Kidney capillary endothelial cell (primary cell): ENCODE measurements at places on chromosomes 4 and X.
A peak's percentile ranks its signal among the peaks of the same experiment; 100 is the strongest.

DNA sequence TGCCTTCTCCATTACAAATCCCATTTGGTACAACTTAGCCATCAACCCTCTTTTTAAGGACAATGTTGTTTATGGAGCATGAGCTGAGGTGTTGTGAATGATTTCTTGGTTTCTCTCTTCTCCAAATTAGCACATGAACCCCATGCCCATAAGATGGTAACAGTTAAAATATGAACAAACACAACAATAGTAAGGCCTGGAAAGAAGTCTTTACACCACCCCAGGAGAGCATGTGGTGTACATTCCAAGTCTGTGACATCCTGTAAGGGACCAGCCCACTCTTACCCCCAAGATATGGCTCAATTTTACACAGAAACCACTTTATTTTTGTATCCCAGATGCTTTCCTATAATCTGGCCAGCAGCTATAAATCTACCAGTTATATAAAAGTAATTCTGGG is 226.1 kb downstream of the COX18 start:
- DNase-seq = no peak

GRCh38 chr4:150072471-150072870 is 5.8 kb upstream of the DCLK2 start:
- DNase-seq = no peak

- DNase-seq = no peak
These were observed 92.3 kb downstream of the DIAPH2 start for GRCh38 chrX:96776966-96777365.

DNA sequence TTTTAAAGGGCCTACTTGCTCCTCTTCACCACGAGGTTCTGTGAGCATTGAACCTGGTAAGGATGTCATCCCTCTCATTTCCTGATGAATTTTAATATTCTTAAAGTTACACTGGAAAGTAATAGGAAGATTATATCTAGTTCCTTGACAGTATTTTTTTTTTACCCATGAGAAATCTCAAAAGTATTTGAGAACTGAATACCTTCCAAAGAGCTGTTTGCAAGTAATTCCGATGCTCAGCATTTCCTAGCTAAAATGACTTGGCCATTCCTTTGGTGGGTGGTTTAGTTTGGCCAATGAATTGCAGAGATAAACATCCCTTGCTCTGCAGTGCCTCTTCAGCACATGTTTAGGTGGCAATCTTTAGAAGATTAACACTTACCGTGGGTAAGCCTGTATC is 110.2 kb upstream of the WDR1 start:
- DNase-seq = no peak

DNA sequence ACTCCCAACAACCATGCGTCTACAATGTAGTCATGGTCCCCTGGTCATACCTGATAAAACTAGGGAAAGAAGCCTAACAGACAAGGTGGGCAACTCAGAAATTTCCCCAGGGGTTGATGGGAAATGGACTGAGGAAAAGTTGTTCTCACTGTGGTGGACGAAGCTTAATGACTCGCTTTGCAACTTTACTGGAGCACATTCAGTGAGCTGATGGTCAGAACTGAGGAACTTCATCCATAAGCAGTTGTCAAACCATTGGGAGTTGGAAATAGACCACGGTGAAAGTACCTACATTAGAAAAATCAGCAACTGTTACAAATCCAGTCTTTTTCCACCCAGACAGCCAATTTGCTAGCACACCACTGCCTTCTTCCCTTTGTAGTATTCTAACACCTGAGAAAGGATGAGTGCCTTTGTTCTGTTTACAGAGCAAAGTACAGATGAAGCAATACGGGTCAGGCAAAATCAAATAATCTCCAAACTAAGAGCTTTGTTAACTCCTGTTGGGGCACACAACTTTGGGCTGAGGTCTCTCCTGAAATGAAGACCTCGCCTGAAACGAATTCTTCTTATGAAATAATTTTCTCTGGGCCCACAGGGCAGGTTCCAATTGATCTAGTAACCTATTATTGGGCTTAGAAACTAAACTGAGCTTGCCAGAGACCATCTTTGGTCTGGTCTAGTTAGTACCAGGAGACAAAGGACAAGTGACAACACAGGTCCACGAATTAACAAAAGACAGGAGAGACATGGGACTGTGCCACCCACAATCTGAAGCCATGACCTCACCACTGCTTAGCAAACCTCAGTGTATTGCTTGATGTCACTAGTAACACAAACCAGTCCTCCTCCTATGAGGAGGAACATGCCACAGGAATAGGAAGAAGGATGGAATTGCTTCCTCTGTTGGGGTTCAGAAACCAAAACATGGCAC is 58.9 kb upstream of the NFKB1 start:
- DNase-seq = no peak

GRCh38 chr4:126890994-126891393 is 741.8 kb upstream of the INTU start:
- no peak for DNase-seq

GRCh38 chr4:184575306-184575705 is 73.9 kb downstream of the CASP3 start:
- DNase-seq = peak; percentile 26

DNA sequence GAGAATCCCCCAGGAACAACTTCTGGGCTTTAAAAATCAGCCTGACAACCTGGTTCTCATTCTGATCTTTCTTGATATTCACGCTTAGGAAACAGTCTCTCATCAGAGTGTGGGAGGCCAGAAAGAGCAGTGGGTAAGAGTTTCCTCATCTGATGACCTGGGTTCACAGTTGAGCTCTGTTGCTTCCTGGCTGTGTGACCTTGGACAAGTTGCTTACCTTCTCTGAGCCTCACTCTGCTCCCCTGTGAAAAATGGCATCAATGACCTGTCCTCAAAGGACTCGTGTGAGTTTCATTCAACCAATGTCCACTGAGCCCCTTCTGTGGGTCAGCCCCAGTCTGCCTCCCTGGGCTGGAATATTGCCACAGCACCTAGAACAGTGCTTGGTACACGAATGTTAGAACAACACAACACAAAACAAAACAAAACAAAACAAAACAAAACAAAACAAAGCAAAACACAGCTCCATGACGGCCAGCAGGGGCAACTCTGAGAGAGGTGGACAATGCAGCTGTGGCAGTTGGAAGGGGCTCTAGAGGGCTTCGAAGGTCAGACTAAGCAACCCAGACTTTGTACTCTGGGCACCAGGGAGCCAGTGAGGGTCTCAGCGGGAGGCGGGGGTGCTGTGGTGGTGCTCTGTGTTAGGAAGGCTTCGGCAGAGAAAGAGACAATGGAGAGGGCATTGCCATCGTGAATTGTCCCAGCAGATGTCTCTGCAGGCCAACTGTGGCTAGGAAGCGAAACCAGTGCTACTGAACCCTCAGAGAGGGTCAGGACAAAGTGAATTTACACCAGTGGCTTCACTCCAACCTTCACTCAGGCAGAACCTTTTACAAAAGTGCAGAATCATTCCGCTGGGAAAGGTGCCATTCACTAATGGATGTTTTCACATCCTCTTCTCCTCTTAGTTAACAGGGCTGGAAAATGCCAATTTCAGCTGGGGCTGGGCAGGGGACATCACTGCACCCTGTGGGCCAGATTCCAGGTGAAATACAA is 14.3 kb upstream of the C4orf50 start:
- DNase-seq = no peak

DNA sequence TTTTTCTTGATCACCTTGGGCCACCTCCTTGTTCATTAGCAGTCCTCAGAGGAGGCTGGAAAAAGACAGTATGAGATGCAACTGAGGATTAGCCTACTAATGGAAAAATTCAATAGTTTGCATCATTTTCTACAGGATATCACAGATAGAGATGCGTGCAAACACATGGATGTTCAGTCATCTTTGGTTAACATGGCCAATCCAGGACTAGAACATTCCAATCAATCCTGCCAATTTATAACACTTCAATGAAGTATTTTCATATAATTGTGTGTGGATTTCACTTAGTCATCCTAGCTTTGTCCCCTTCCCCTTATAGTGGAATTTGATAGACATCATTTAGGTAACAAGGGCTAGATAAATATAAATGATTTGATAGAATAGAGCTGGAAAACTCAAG is 42.7 kb downstream of the MAML3 start:
- no peak for DNase-seq

- no peak for DNase-seq
These were observed 105.2 kb upstream of the FRG1 start for GRCh38 chr4:189835505-189835904.

- no peak for DNase-seq
These were observed 167.8 kb downstream of the ZNF330 start for GRCh38 chr4:141388481-141388880.

- no peak for DNase-seq
These were observed 99.7 kb downstream of the AFF1 start for GRCh38 chr4:87034527-87034926.

DNA sequence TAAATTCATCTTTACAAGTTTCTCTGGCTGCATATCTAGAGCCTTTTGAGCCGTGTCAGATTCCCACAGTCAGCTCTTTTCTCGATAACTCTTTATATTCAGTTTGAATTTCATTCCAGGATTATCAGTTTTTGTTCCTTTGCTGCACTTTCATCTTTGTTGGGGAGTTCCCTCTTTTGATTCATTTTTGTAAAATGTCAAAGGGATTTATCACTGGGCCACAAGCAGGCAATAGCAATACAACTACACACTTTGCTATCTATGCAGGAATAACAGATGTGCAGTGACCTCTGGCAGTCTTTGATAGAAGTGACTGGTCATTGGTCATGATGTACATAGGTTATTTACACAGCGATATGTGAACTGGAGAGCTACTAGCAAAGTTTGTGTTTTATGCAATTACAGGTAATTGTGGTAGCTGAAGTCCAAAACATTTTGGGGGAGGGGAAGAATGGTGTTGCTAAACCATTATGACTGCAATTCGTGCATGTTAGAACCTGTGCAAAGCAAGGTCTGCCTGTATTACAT is 43.8 kb downstream of the HPGDS start:
- no peak for DNase-seq

DNA sequence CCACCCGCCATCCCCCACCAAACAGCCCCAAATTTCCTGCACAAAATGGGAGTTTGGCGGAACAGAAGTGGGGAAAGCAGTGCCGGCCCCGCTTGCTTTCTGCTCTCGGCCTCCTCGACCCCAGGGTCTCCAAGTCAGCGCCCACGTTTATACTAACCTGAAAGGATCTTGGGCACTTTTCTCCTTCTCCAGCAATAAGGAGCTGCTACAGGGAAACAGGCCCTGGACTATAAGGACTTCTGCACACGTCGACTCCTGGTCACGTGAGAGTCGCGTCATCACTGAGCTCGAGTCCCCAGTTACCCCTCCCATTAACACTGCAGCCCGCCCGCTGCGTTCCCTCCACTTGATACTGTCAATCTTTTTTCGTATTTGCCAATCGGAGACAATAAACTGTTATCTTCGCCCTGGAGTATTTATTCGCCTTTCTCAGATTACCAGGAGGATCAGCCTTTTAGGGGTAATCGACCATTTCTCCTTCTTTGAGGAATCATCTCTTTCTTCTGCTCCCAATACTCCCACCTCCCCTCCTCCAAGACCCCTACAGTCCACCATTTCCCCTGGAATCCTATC is at the start of gene TCEAL8:
Gene TCEAL8, minus strand, starts transcription at position 235 of the 573 bp plus-strand sequence. CDS start 1,176 bp downstream, outside the sequence.
- DNase-seq = peak; percentile 51

- DNase-seq = peak; percentile 2
These were observed 32.4 kb downstream of the PPARGC1A start for GRCh38 chr4:23857367-23857959.
